Endothelial cell of umbilical vein (primary cell): ENCODE measurements at places on chromosomes 5 and 9. TPM values are rescaled to one million over a fixed set of nuclear protein-coding genes. Genes with fewer than 3 reads are reported as not detected.

- peak; percentile 46 for DNase-seq
These were observed 892.9 kb downstream of the NR2F1-AS1 start for GRCh38 chr5:92687821-92688722.

GRCh38 chr5:68315679-68316271 lies 100.2 kb downstream of the PIK3R1 start:
- DNase-seq: no peak

DNA sequence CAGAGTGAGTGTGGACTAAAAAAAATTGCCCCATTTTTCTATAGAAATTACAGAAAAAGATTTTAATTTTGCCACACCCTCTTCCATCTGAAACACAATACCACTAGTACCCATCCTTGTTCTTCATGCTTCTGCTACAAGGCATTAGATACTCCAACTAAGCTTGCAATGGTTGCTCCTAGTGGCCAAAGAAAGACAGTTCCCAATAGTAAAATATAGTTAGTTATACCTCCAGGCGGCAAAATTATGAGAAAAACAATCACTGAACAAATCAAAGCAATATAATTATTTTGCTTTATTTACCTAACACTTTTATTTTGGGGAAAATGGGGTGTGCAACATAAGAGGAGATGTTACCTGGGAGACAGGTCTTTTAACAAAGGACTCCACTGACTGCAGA lies 101.2 kb downstream of the RAPGEF6 start:
- DNase-seq: no peak

Gene MYMK
- polyA plus RNA-seq: not detected in 2 replicates

Gene FOXD4L5
- polyA plus RNA-seq: not detected in 2 replicates

DNA sequence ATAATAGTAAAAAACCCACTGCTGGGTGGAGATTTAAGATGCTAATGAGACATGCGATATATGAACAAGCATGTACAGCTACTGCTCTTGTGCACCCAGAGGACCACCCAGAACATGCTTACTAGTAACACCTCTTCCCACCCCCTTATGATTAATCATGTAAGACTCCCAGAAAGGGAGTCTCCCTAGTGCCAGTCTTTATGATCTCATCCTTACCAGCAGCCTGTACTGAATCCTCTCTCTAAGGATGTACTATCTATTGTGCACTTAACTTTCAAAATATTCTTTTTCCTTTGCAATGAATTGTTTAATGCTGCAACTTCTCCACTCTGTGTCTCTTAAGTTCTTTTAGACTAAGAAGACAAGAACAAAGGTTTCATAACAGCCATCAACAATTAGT lies 9.1 kb upstream of the MAT2B start:
- no peak for DNase-seq

DNA sequence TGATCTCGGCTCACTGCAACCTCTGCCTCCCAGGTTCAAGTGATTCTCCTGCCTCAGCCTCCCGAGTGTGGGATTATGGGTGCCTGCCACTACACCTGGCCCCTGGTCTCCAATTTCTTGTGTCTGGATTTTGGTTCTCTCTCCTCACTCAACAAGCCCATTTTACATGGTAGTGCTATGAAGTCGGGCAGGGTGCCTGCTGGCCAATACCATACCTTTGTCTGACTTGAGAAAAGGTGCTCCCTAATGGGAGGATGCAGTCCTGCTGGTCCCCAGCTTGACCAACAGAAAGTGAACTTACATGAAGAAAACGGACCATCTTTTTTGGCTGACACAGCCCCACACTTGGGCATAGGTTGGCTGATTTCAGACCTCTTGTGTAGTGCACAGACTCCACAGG lies 21.6 kb upstream of the PTGS1 start:
- DNase-seq: no peak

DNA sequence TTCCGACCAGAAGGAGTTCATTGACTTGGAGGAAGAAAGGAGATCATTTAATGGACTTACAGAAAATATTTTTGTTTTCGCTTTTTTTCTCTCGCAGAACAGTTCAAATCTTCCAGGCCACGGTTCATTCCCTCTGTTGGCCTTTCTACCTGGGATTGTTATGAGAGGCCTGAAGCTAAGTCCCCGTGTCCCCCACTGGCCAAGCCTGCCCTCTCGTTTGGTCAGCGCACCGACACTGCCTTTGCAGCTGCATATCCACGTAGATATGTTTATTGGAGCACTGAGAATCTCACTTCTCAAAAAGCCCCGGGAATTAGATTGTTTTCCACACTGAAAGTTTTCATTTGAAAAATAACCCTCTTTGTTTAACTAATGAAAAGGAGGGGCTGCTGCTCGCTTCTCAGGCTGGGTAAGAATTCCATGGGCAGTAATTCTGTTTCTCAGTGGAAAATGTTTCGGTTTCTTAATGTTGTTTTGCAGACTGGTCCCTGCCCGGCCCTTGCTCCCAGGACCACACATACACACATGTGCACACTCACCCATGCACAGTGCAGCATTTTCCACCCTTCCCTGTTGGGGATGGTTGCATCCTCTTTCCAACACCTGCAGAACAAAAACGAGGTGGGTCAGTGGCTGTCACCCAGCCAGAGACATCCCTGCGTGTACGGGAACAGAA lies 655.7 kb downstream of the BNC2 start:
- no peak for DNase-seq

Gene CCL21
- 0.17 TPM in 1 of 2 replicates, not detected in the other for polyA plus RNA-seq

DNA sequence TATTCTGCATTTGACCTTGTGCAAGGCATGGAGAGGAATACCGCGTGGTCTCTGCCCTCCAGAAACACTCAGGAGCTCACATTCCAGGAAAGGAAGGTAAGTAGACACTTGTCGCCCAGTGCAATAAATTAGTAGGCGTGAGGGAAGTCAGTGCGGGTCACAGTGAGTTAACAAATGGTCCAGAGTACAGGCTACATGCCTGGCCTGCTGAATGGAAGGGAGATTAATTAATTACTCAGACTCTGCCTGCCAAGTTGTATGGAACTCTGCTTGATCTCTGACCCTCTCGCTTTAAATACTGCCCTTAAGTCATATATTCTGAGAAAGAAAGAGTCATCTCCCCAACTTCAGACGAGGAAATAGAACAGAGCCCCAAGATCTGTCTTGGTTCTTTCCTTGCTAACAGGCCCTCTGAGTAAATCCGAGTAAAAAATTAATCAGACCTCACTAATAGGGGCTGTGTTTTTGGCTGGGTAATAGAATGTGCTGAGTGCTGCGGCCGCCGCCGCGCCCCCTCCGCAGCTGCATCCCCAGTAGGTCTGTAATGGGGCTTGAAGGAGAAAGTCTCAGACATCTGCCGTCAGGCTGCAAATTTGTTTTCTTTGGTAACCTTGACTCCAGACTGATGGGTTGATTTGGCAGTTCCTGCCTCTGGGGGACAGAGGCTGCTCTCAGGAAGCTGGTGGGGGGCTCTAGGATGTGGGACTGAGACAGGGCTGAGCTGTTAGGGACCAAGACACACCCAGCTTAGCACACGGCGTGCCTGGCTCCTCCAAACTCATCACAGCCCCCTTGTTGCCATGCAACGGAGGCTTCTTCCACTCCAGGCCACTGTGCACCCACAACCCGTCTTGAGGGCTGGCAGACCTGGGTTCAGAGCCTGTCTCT lies 144.4 kb downstream of the NSG2 start:
- DNase-seq: no peak

DNA sequence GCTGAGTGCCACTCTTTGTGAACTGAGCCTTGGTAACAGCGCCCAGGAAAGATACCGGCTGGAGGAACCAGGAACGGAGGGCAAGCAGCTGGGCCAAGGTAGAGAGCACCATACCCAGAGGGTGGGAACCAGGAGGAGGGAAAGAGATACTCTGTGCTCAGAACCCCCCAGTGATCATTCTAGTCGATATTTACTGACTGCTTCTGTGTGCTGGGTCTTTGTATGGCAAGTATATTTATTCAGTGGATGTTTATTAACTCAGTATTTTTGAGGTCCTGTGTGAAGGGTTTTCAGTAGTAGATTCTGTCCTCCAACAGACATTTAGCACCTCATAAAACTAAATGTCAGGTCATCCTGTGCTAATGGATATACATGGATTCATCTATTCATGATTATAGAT lies 62.3 kb upstream of the RARS1 start:
- no peak for DNase-seq

- peak; percentile 54 for DNase-seq
These were observed 177.3 kb upstream of the FST start for GRCh38 chr5:53303105-53303504.
